ENCODE measurements at places on chromosomes 12 and 14.

DNA sequence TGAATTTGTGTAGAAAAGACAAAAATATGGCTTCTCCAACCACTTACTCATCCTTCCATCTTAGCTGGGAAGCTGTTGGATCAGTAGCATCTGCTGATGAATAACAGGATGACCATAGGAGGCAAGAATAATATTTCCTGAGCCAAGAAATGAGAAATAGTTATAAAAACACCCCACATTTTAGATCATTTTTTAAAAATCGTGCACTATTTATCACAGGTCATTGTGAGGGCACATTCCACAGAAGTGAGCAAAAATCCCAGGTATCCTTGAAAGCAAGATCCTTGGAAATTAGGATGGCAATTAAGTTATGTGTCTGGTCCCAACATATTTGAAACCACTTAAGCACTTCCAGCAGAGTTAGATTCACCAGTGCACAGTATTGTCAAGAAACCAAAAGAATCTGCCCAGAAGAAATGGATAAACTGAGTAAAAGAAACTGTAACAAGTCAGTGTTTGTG, 8.4 kb downstream of the FAR2 start:
- no peak for DNase-seq

- DNase-seq, result no peak
Observed at GRCh38 chr14:80979951-80980350, 24.5 kb downstream of the TSHR start.

GRCh38 chr12:81095501-81096232, 17.8 kb downstream of the ACSS3 start:
- DNase-seq, result no peak

GRCh38 chr12:94299846-94300245, 151.5 kb downstream of the PLXNC1 start:
- no peak for DNase-seq

- DNase-seq, result no peak
Observed at GRCh38 chr12:121801595-121802484, 2.0 kb upstream of the SETD1B start.

DNA sequence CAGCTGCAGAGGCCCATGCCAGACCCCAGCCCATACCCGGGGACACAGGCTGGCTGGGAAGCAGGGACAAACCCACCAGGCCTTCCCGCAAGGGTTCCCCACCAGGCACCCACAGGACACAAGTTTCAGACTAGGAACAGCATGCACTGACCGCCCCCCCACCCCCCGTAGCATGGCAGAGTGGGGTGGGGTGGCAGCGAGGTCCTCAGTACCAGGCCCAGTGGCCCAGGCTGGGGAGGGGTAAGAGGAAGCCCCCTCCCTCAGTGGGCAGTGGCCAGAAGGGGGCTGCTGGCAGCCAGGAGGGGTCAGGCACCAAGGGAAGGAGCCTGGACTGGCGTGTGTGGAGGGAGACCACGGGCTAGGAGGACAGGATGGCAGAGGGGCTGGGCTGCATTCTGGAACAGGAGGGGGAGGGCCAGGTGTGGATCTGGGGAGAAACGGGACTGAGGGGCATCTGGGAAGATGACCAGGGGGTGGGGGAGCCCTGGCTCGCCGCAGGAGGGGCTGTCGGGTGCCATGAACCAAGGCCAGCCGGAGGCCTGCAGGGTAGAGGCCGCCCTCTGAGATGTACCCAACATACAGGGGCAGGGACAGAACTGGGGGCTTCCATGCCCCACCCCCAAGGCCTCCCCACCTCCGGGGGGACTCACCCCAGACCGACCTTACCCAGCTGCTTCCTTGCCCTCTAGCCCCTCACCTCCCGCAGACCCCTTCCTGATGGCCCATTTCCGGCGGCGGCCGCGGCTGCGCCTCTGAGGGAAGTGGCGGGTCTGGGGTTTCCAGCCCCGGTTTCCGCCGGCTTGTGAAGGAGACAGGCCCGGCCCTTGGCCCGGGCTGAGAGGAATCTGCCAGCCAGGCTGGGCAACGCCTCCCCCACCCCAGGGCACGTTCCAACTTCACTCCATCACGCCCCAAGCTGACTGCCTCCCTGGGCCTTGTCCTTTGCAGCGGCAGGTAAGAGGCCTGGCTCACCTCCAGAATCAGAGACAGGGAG, 5.6 kb upstream of the JAG2 start:
- no peak for DNase-seq

DNA sequence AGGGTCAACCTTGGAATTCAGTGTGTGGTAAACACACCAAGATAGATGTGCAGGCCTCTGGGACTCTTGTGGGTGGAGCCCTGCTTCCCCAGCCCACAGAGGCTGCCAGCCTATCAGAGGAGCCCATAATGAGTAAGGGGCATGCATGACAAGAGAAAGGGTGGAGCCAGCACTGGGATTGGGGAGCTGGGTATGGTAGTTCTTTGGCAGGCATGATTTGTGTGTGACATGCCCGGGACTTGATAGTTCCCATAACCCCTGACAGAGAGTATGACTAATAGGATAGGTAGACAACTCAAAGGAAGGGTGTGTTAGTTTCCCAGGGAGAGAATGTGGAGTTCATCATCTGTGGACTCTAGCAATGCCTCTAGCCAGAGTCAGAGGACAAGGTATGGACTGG, 143.0 kb downstream of the EMP1 start:
- no peak for DNase-seq

DNA sequence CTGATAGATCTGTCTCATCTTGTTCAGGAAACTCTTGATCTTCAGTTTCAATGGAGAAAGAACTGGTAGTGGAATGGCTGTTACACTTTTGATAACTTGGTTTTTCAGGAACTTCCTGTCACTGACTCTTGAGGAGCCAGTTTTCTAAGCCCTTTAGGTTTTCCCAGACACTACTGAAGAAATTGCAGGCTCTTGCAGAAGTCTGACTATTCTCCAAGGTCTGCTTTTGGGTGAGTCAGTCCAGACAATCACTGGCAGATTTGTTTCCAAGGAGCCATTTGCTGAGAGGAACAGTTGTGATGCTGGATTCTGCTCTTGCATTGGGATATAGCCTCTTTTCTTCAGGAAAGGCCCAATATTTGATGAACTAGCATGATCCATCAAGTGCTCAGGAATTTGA, 468.0 kb downstream of the FUT8 start:
- no peak for DNase-seq

GRCh38 chr12:108616941-108617858, 16.5 kb downstream of the SELPLG start:
- DNase-seq, result no peak

Data from WTC11 (cell line).